ENCODE measurements at places on chromosomes 7 and 10.

- no peak for DNase-seq
Measured at GRCh38 chr7:100221767-100222444, 2.2 kb downstream of the PVRIG start.

DNA sequence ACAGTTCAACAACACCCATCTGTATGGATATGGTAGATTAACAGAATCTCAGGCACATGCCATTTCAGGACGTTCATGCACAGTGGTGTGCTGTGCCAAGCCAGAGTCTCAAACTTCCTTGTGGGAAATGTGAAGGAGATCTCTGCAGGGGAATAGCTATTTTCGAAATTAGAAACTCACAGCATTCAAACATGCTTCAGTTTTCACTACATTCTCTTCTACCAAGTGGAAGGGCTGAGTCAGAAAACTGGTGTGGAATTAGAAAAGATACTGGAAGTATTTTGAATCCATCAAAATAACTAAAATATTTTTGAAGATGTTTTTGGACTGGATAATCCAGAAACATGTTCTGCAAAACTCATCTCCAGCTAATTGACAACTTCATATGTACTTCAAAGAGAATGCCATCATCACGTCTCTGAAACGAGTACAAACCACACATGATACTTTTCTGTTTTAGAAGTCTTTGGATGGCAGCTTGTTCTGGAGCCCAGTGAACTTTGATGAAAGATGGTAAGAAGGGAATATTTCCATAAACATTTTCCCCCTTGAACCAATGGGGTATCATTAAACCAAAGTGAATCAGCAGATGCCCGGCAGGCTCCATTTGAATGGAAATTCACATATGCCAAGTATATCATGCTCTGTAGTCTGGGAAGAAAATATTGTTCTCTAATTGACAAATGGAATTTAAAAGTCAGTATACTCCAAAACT lies 616.3 kb upstream of the IGFBP3 start:
- DNase-seq, result no peak

DNA sequence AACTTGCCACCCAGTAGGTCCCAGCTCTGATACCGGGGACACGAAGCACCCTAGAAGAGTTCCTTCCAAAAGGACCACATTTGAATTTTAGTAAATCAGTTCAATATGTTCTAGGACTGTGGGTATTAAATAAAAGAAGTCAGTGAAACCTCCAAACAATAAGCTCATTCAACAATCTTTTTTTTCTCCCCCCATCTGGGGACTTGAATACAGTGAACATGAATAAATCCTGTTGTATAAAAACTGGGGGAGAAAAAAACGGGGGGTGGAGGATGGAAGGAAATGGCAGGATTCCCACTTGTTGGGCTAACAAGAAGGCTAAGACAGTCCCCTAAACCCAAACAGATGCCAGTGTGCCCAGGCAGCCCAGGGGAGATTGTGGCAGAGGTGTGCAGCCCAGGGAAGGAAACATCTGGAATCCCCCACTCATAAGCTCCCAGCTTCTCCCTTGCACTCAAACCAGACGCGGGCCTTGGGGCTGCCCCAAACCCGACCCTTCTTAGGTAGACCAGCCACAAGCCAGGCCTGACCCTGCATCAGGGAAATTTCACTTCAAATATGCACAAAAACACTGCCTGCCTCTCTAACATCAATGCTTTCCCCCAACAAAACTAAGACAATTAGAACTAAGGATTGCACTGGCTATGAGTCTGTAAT lies 8.8 kb downstream of the AFAP1L2 start:
- no peak for DNase-seq

DNA sequence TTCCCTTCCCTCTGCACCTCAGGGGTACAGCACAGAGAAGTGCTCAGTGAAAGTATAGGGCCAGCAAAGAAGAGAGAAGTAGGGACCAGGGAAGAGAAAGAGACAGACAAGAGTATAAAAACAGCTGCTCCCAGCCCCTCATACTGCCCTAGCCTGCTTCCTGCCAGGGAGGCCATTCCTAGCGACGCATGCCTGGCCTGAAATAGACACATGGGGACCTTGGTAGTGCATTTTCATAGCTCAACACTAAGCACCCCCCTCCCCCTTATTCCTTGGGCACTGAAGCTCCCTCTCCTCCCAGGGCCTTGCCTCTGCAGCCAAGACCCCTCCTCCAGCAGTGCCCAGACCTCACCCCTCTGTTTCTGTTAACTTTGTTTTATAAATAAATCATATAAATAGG lies 64.7 kb downstream of the ZMIZ1 start:
- no peak for DNase-seq

- DNase-seq, result no peak
Measured at GRCh38 chr7:118473271-118473670, 248.8 kb downstream of the ANKRD7 start.

DNA sequence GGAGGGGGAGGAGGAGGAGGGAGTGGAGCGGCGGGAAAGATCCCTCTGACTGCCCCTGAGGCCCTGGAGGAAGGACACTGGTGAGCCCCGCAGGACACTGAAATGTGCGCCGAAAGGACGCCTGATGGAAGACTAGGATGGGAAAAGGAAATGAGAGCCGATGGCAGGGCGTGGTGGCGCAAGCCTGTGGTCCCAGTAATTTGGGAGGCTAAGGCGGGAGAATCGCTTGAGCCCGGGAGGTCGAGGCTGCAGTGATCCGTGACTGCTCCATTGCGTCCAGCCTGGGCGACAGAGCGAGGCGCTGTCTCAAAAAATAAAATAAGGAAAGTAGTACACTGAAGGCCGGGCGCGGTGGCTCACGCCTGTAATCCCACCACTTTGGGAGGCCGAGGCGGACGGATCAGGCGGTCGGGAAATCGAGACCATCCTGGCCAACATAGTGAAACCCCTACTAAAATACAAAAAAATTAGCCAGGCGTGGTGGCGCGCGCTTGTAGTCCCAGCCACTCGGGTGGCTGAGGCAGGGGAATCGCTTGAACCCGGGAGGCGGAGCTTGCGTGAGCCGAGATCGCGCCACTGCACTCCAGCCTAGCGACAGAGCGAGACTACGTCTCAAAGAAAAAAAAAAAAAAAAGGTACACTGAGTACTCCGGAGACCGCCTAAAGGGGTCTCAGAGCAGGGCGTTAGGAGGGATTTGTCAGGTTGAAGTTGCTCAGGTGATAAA lies 561 bp upstream of the HNRNPF start:
- DNase-seq, result no peak

GRCh38 chr10:31918671-31919409 lies 9.8 kb downstream of the ARHGAP12 start:
- DNase-seq, result no peak

DNA sequence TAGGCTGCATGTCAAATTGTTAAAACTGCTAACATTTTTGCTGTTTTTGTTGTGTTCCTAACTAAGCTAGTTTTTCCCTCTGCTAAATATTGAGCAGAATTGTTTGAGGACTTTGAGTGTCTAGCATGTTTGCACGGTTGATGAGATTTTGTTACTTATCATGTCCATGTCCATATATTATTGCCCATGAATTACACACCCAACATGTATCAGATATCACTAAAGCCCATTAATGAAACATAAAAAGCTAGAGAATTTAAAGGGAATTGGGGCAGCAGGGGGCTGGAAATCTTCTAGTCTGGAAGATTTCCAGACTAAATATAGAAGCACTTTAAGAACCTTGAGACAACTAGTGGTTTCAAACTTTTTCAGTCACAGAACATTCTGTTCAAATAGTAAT lies 197.7 kb downstream of the SNX10 start:
- DNase-seq, result no peak

DNA sequence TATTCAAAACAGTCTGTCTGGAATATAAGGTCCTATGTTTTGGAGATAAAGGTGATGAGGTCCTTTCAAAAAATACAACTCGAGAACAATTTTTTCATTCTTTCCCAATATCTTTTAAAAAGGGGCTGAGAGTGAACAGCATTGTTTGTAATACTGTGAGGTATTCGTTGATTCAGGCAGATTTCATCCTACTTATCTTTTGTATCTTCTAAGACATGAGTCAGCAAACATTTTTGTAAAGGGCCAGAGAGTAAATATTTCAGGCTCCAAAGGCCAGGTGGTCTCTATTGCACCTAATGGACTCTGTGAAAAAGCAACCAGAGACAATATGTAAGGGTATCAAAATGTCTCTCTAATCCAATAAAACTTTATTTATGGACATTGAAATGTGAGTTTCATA lies 8.1 kb upstream of the ANK3 start:
- no peak for DNase-seq

DNA sequence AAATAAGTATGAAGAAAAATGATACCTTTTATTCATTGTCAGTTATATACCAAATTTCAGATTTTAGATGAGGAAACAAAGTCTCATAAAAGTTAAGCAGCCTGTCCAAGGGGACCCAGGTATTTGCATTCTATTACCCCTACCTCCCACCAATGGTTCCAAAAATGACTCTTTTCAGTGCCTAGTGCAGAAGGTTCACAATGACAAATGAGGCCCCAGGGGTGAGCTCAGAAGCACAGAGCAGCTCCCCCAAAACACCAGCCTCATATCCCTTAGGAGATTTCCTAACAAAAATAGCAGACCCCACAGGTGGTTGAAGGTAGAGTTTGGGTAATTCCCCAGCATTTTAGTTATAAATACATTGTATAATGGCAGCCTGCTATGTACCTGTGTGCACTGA lies 168.6 kb downstream of the REEP3 start:
- DNase-seq, result no peak

- DNase-seq, result no peak
Measured at GRCh38 chr7:51209426-51209825, 107.2 kb downstream of the COBL start.

GRCh38 chr7:88146616-88147015 lies 73.2 kb downstream of the SRI start:
- DNase-seq, result no peak

- no peak for DNase-seq
Measured at GRCh38 chr7:113207931-113208330, 89.6 kb upstream of the SMIM30 start.

GRCh38 chr7:87797395-87797794 lies 78.8 kb downstream of the SLC25A40 start:
- no peak for DNase-seq

GRCh38 chr10:76546411-76546810 lies 1091.2 kb downstream of the KCNMA1 start:
- no peak for DNase-seq

DNA sequence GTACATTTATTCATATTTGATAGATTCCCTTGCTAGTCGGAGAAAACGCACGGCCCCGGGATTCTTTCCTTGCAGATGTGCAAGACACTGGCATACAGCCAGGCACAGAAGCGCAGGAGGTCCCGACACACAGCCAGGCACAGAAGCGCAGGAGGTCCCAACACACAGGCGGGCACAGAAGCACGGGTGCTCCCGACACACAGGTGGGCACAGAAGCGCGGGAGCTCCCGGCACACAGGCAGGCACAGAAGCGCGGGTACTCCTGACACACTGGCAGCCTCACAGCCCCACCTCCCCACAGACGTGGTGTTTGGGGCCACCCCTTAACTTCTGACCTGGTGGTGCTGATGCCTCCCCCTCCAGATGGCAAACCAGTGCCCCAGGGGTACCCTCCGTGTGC lies 237.3 kb downstream of the ZMYND11 start:
- no peak for DNase-seq

GRCh38 chr10:102814873-102815661 lies 22.1 kb downstream of the CYP17A1 start:
- peak; percentile 53 for DNase-seq

DNA sequence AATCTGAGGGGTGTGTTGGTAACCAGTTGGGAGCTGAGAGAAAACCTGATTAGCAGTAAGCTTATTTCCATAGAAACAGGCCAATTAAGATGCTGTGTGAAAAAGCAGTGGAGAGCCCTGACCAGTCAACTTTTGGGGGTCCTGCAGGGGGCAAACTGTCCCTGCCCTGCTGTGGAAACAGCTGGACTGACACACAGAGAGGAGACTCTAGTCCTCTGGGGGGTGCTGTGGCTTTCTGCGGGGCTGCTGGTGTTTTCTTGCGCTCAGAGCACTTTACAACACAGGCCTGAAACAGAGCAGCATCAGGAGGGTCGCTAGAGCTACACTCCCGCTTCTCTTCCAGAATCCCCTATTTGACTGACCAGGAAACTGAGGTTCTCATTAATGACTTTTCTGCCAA lies 546.9 kb upstream of the GALNT17 start:
- no peak for DNase-seq

GRCh38 chr7:39987641-39988347 lies 37.7 kb downstream of the CDK13 start:
- DNase-seq, result no peak

- DNase-seq, result no peak
Measured at GRCh38 chr10:113319479-113319878, 233.4 kb upstream of the HABP2 start.

GRCh38 chr10:102643336-102644065 lies 778 bp upstream of the TRIM8 start:
- DNase-seq, result peak; percentile 71

DNA sequence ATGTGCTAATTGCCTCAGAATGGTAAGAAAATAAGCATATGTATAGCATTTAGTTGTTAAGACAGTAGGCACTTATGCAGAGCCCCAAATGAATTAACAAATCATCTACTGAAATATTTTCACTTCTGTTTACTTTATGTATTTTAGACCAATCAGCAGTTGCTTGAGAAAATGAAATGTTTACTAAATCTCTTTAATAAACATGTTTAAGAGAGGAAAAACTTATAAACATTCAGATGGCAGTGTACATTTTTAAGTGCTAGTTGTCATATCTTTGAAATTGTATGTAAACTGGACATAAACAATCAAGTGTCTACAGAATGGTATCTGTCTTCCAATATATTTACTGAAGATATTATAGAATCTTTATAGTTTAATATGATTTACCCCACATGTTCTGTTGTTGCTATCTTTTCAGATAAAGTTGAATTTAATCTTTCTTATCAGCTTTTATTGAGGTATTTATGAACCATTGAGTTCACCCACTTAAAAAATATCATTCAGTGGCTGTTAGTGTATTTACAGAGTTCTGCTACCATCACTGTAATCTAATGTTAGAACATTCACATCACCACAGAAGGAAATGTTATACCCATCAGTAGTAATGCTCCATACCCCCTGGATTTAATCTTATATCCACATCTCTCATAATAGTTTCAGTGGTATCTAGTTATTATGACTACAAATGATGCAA lies 264.3 kb downstream of the ADK start:
- DNase-seq, result no peak

All from mesothelial cell of epicardium (in vitro differentiated cells).